Activated naive CD8-positive, alpha-beta T cell treated with anti-CD3 and anti-CD28 coated beads, Interleukin-2, amount 10 ng/mL, durations not matched to agents 7 days and 5 days (primary cell): ENCODE measurements at places on chromosomes 5 and 9. TPM values are rescaled to one million over a fixed set of nuclear protein-coding genes. Genes with fewer than 3 reads are reported as not detected.

The CETN3 gene
- total RNA-seq: 24.3 TPM

The IFNE gene
- total RNA-seq: 0.61 TPM

The NPDC1 gene
- total RNA-seq: 27.0 TPM

The NUP214 gene
- 73.9 TPM for total RNA-seq

The C9orf153 gene
- 0.34 TPM for total RNA-seq

The MZB1 gene
- total RNA-seq: 21.8 TPM

The PRUNE2 gene
- 0.57 TPM for total RNA-seq

The EIF4E1B gene
- not detected for total RNA-seq

The SARDH gene
- 1.6 TPM for total RNA-seq

The ADAMTS16 gene
- total RNA-seq: not detected

The RMRP gene
- total RNA-seq: 10,447 TPM

The SPINK7 gene
- not detected for total RNA-seq

The CYSRT1 gene
- 0.55 TPM for total RNA-seq

The ADAMTSL1 gene
- not detected for total RNA-seq

The CDKN2B gene
- total RNA-seq: 2.1 TPM

The CEL gene
- 2.3 TPM for total RNA-seq

The PCDHA12 gene
- not detected for total RNA-seq

The GDA gene
- not detected for total RNA-seq

The C9orf50 gene
- not detected for total RNA-seq

The BAG1 gene
- 63.8 TPM for total RNA-seq

The C9orf43 gene
- total RNA-seq: 0.36 TPM

The TERT gene
- total RNA-seq: not detected

The AMBP gene
- not detected for total RNA-seq

The FGD3 gene
- 160 TPM for total RNA-seq

The ZNG1C gene
- total RNA-seq: 33.8 TPM

The CATSPER3 gene
- total RNA-seq: 0.44 TPM

The PCDHGA2 gene
- total RNA-seq: 0.08 TPM

The STKLD1 gene
- total RNA-seq: 0.91 TPM

The TMEM171 gene
- total RNA-seq: 0.25 TPM

The GPX3 gene
- not detected for total RNA-seq

The F2RL2 gene
- total RNA-seq: not detected

The VCAN gene
- 0.09 TPM for total RNA-seq

The DBH gene
- total RNA-seq: not detected

The C9 gene
- total RNA-seq: not detected

The ABO gene
- total RNA-seq: not detected

The LAMC3 gene
- 0.19 TPM for total RNA-seq

The ADGRD2 gene
- total RNA-seq: not detected

The PCDHB10 gene
- not detected for total RNA-seq

The RNF180 gene
- not detected for total RNA-seq
